ENCODE measurements at places on chromosomes 3 and 15.

DNA sequence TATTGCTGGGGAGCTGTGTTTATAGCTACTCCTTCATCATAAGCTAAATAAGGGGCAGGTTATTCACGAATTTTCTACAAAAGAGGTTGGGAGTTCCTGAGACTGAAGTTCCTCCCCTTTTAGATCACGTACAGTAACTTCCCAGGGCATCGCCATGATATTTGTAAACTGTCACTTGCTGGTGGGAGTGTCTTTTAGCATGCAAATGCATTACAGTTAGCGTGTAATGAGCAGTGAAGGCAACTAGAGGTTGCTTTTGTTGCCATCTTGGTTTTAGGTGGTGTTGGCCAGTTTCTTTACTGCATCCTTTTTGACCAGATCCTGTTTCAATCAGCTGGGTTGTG, 64.4 kb downstream of the IL12A start:
- DNase-seq: no peak

- no peak for DNase-seq
Measured at GRCh38 chr3:164539215-164539614, 539.1 kb downstream of the SI start.

GRCh38 chr3:154176036-154176435, 54.8 kb downstream of the ARHGEF26 start:
- DNase-seq: no peak

- DNase-seq: no peak
Measured at GRCh38 chr3:53688989-53689388, 157.2 kb downstream of the CHDH start.

DNA sequence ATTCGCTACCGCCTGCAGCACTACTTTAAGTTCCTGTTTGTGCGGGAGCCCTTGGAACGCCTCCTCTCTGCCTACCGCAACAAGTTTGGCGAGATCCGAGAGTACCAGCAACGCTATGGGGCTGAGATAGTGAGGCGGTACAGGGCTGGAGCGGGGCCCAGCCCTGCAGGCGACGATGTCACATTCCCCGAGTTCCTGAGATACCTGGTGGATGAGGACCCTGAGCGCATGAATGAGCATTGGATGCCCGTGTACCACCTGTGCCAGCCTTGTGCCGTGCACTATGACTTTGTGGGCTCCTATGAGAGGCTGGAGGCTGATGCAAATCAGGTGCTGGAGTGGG, 995 bp downstream of the CHST14 start:
- DNase-seq: no peak

Data from stimulated activated CD4-positive, alpha-beta T cell treated with anti-CD3 and anti-CD28 coated beads, TNF-alpha, amount 100 ng/mL, for 48 hours (primary cell).